ENCODE measurements at places on chromosomes 5 and 9.

DNA sequence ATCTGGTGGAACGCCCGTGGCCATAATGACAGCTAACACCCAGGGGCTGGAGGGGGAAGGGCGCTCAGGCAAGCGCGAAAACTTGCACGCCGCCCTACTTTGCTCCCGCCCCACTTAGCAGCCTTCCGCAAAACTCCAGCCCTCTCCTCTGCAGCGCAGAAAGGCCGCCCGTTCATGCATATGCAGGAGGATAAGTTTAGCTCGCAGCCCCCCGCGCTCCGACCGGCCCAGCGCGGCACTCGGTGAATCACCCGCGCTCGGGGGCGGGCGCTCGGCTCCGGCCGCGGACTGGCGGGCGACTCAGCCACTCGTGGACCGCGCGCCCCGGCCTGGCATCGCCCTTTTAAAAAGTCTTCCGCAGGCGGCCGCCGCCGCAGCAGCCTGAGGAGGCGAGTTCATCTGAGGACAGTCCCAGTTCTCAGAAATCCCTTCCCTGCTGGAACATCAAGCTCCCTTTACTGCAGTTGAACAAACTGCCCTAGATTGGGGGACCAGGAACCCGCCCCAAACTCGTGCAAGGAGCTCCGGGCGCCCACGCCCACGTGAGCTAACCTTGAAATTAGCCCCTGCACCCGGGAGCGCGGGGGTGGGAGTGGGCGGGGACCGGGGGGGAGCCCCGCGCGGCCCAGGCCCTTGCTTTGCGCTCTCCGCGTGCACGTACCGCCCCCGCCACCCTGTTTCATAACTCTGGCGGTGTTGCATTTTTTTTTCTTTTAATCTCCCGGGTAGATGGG lies 4.5 kb upstream of the KLF9 start:
- DNase-seq = peak; percentile 95

GRCh38 chr5:55331321-55331720 lies 23.5 kb downstream of the MTREX start:
- DNase-seq = no peak

DNA sequence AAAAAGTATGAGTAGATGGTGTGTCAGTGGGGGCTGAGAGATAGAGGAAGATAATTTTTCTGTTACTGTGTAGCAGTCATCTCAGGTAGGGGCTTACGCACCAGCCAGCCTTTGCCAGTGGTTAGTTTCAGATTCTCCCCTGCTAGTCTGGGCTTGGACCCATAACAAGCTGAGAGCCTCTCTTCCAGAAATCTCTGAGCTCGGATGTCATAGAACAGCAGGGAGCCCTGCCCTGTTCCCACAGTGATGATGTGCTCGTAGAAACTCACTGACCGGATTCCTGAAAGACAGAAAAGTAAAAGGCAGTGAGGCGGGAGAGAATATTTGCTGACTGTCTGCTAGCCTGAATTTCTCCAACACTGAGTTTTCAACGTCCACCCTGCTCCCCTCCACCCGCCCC lies 37.2 kb downstream of the DCAF12 start:
- no peak for DNase-seq

DNA sequence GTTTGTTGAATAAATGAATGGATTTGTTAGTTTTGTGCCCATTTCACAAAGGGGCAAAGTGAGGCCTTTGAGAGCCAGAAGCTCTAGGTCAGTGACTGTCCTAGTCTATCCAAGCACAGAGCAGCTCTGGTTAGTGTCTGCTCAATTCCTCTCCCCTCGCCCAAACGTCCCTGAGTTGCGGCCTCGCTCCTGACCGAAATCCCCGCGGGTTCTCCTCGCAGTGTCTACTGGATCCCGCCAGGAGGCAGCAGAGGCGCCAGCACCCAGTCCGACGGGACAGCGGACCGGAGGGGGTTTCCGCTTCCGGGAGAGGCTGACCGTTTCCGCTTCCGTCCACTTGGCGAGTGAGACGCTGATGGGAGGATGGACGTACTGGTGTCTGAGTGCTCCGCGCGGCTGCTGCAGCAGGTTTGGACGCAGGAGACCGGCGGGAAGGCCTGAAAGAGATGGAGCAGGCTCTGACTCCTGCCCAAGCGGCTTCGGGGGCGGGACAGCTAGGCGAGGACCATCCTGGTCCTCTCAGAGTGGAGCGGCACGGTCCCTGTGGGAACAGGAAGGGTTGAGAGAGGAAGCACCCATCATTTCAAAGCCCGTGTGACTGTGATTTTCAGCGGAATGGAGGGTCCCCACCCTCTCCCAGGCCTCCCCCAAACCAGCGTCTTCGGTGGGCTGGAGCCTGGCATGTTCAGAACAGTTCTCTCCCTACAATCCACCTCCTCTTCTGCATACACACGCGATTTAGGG lies at the start of gene RARS1:
Gene RARS1 (plus strand): TSS at position 336 of the 744 bp plus-strand sequence. CDS start 28 bp downstream, at position 364.
- DNase-seq = peak; percentile 95

- peak; percentile 19 for DNase-seq
Measured at GRCh38 chr9:127078988-127079387, 43.4 kb downstream of the ANGPTL2 start.

DNA sequence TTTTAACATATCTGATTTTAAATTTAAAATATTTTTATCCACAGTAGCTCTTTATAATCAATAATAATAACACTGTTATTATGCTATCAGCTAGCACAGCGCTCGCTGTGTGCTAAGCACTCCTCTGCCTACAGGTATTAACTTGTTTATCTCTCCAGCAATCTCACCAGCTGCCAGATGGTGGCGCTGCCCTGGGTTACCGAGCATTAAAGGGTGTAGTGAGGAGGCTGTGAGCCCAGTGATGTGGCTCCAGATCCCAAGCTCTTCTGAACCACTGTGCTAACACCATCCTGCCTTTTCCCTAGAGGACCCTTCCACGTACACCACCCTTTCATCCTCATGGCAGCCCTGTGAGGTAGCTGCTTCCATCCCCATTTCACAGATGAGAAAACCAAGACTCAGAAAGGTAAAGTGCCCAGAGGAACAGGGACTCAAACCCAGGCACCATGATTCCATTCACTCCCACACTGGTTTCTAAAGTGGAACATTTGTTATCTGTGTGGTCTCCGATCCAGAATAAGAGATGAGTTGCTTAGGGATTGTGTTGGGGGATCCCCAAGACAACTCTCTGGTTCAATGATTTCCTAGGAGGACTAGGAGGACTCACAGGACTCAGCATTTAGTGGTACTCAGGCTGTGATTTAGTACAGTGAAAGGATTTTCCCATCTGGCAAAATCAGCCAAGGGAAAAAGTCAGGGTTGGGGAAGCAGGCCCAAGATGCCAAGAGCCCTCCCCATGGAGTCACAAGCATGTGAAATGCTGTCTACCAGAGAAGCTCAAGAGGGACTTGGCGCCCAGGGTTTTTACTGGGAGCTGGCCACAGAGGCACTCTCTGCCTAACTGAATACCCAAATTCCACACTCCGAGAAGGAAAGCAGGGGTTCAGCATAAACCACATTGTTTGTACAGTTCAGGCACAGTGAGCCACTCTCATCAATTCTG lies 7.0 kb downstream of the IGFBPL1 start:
- DNase-seq = no peak

DNA sequence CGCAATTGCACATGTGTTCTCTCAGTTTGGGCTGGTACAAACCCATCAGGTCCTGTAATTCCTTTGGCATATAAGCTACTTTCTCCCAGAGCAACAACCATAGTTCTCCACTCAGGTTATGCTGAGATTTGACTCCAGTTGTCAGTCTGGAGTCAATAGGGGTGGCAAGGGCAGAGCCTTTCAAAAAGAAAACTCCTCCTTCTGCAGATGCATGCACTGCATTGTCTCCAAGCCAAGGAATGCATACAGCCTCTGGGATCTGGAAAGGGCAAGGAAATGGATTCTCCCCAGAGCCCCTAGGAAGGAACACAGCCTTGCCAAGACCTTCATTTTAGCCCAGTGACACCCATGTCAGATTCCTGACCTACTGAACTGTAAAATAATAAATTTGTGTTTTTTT lies 31.0 kb upstream of the GZMA start:
- no peak for DNase-seq

GRCh38 chr9:120951960-120952618 lies 25.5 kb upstream of the TRAF1 start:
- DNase-seq = no peak

DNA sequence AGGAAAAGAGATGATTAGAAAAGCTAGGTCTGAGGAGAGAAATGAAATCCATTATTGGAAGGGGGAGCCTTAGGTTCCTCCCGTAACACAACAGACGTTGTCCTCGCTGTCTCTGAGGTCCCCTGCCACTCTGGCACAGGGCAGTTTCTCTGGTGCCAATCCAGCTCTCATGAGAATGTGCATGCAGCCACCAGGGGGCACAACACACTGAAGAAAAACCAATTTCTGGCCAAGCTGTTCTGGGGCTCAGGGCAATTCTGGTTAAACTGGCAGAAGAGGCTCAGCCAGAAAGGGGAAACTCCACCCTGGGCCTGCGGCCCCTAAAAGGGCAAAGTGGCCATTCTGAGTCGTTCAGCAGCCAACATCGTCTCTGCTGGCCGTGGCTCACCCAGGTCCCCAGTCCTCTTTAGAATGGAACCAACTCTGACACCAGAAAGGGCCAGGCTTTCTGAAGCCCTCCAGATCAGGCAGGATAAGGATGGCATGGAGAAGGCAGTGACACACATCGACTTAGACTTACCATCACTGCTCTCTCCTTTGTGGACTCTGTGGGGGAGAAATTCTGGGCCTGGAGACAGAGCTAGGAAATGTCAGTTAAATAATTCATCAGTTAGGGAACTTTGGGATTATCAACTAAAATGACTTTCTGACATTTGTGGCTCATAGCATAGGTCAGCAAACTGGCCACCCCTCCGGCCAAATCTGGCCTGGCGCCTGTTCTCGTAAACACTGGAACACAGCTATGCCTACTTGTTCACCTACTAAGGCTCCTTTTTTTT lies 58.5 kb upstream of the GOLPH3 start:
- DNase-seq = peak; percentile 88

DNA sequence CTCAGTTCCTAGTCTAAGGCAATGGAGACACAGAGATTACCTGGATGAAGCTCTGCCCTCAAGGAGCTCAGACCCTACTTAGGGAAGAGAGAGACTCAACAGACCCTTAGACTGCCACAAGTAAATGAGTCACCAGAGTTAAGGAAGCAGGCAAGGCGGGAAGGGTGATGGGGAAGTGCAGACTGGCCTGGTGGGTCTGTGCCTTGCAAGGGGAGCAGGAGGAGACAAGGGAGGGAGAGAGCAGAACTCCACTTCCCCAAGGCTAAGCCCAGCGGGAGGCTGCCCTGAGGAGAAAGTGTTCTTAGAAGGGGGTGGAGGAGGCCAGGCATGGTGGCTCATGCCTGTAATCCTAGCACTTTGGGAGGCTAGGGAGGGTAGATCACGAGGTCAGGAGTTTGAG lies 83.7 kb downstream of the HRH2 start:
- peak; percentile 33 for DNase-seq

GRCh38 chr9:124257070-124257843 lies 492 bp upstream of the NEK6 start:
- DNase-seq = no peak

DNA sequence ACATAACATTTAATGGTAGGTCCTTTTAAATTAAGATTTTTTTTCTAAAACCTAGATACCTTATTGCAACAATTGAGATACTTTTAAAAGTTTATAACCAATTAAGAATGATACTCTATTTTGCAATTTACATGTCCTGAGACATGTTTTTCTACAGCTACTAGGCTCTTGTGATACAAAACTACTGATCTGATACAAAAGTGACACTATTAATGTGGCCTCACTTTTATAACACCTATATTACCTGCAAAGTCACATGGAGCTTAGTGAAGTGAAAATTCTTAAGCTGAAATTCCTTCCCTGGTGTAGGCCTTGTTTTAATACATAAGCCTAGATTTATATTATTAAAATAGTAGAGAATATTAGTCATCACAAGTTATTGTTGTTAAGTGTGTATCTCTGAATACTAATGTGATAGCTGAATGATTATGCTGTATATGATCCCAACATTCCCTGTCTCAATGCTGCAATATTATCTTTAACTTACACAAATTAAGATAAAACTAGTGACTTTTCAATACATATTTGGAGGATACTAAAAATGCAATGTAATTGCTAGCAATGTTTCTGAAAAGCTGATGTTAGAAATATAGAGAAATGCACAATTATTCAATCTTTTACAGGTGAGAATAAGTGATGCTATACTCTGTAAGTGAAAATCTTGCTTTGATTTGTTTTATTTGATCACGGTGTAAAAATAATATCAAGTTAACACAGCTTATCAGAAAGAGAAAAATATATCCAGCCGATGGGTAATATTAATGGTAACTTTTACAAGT lies 2.6 kb downstream of the NFIB start:
- DNase-seq = no peak

GRCh38 chr5:79505138-79505537 lies 8.8 kb downstream of the HOMER1 start:
- DNase-seq = no peak

- DNase-seq = no peak
Measured at GRCh38 chr5:139692679-139693308, 44.6 kb downstream of the CXXC5 start.

DNA sequence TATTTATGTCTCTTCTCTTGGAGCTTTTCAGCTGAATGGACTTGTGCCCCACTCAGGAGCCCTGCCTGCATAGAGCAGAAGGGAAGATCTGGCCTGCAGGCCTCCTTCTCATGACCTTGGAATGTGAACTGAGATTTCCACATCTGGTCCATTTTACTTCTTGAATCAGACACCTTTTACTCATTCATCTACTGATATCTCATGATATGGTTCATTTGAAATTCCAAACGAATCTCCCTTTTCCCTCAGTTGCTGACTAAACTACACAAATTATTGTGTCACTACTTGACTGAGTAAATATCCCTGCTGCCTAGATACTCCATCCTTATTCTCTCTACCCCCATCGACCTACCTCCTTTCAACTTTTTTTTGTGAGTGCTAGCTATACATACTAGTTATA lies 138.7 kb downstream of the PLCXD3 start:
- no peak for DNase-seq

- DNase-seq = no peak
Measured at GRCh38 chr9:107462691-107463090, 26.9 kb downstream of the KLF4 start.

DNA sequence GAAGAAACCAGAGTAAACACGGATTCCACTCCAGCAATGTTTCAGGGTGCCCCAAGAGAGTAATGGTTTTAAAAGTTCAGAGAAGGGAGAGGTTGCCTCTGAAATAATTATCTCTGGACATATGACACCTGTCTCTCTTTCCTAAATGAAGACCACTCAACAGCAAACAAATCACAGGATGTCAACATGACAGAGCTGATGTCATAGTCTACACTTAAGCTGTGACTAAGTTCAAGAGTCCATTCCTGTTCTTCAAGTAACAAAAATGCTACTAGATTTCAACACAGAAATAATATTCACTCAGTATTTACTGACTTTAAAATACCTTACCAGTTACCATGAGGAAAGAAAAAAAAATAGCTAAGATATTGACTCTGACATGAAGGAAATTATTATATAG lies 44.7 kb upstream of the SLC30A5 start:
- no peak for DNase-seq
